ENCODE measurements at places on chromosomes 5 and 9. TPM values are rescaled to one million over a fixed set of nuclear protein-coding genes. Genes with fewer than 3 reads are reported as not detected.

DNA sequence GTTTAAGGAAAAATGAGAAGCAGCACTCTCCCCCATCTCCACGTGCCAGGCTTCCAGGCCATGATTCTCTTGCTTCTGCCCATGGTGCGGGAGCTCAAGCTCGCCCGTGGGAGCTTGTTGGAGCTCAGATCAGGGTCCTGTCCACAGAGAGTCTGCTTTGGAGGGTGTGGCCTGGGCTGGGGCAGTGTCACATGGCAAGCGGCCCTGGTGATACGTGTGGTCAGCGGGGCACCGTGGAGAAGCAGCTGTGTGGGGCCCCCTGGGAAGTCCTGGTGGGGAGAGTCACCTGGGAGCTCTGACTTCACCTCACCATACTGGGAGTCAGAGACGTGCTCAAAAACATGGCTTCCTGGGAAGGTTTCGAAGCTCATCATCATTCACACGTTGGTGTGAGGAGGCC lies 275.3 kb downstream of the GADD45G start:
- H3K27me3 ChIP-seq: no peaks in the 10 kb centered on the region
- H3K4me3 ChIP-seq: no peak overlapping the region
- DNase-seq: no peak
- H3K4me1 ChIP-seq: peaks cover 12% of the 10 kb centered on the region
- no peak overlapping the region for H3K27ac ChIP-seq

- H3K36me3 ChIP-seq: no peaks in the 10 kb centered on the region
- no peak overlapping the region for H3K4me3 ChIP-seq
- H3K27me3 ChIP-seq: no peaks in the 10 kb centered on the region
- no peak for DNase-seq
Measured at GRCh38 chr9:70902171-70902570, 219.2 kb downstream of the TRPM3 start.

DNA sequence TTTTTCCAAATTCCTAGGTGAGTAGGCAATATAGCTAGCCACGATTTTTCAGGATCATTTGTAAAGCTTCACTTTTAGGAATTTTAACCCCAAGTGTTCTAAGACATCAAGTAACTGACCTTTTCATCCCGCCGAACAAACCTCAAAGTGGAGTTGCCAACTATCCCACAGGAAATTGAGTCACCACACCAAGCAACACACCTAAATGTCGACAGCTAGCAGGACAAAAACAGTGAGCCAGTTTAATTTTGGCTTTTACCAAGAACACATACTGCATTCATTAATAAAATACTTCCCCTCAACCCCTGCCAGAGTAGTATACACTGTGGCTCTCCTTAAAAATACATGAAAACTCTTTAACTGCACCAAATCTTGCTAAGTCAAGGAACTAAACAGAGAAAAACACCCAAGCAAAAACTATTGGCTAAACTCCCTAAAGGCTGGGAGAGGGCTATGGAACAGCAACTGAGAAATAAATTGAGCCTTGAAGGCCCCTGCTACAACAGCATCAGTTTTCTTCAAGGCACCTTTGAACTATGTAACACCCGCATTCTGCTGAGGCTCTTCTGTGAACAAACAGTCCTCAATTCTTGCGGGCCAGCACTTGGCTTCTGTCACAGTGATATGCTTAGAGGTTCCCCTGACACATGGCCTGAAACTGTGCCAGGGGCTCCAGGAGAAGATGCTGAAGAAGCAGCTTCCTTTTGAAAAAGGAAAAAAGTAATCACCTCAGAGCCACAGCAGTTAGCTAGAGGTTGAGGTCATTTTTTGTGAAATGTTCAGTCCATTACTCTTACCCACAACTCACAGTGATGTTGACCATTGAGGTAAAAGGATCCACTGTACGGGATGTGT lies 459.6 kb downstream of the RAB3C start:
- no peak overlapping the region for H3K27ac ChIP-seq
- peaks cover 23% of the 10 kb centered on the region for H3K4me1 ChIP-seq
- no peaks in the 10 kb centered on the region for H3K27me3 ChIP-seq
- DNase-seq: no peak

DNA sequence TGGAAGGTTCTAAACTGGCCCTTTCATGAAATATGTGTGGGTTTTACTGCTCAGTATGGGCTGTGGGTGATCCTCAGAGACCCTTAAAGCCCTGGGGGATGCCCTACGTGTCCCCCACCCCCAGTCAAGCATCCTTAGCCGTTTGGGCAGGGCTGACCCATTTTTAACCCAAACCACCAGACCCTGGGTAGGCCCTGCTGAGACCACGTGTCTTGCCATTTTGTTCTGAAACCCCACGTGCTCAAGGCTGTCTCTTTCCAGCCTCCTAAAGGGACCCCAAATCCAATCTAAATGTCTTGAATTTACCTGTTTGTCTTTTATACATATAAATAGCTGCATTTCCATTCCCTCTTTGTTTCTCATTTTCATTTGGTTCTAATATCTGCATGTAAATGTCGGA lies 94.9 kb downstream of the PAX5 start:
- no peak overlapping the region for H3K4me3 ChIP-seq
- no peak for DNase-seq
- no peak overlapping the region for H3K27ac ChIP-seq
- no peaks in the 10 kb centered on the region for H3K27me3 ChIP-seq

GRCh38 chr9:5511476-5511875 lies 1.1 kb downstream of the PDCD1LG2 start:
- no peak for DNase-seq
- no peak overlapping the region for H3K27ac ChIP-seq
- peaks cover 15% of the 10 kb centered on the region for H3K4me1 ChIP-seq
- no peaks in the 10 kb centered on the region for H3K36me3 ChIP-seq
- H3K4me3 ChIP-seq: no peak overlapping the region

- H3K27me3 ChIP-seq: no peaks in the 10 kb centered on the region
- DNase-seq: no peak
- H3K27ac ChIP-seq: peak within 1 kb of the TSS; percentile 92
- H3K4me3 ChIP-seq: peak within 1 kb of the TSS; percentile 74
Measured at GRCh38 chr9:133275105-133276000, at the start of gene ABO. TSS of gene ABO (minus strand) at chr9:133275201.

DNA sequence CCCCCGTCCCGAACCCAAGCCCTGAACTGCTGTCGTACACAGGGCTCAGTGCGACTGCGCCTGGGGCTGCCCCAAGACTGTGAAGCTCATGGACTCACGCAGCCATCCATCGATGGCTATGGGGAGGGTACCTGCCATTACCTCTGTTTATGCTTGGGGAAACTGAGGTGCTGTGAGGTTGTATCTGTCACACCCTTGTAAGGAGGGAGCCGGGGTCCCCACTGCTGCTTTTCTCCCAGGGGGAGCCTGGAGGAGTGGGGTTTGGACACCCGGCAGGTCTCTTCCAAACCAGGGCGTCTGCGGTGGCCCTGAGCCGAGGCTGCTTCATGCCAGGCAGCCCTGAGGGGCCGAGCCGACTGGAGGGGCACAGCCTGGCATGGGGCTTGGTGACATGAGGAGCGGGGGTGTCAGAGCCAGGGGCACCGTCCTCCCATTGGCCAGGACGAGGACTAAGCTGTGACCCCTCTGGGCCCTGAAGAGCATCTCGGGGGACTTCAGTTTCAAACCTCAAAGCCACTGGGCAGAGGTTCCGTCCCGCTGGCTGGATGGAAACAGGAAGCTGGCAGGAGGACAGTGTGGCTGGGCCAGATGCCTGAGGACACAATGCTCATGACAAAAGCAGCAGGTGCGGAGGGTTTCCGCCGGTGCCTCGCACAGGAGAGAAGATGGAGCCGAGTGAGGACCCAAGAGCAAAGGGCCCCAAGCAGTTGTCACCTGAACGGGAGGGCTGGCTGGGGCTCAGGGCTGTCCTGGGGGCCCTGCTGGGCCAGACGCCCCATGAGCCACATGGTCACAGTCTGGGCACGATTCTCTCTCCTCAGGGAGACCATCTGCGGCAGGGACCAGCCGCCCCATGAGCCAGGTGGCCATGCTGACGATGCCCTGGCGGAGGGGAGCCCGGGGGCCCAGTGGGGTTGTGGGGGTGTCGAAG lies 54.4 kb upstream of the EXOC3 start:
- H3K27ac ChIP-seq: no peak overlapping the region
- DNase-seq: no peak
- H3K4me3 ChIP-seq: no peak overlapping the region
- no peaks in the 10 kb centered on the region for H3K4me1 ChIP-seq
- no peaks in the 10 kb centered on the region for H3K27me3 ChIP-seq
- H3K36me3 ChIP-seq: no peaks in the 10 kb centered on the region

GRCh38 chr5:36875051-36875789 lies 1.3 kb upstream of the NIPBL start:
- DNase-seq: no peak
- H3K27ac ChIP-seq: peak overlapping the region; percentile 94
- peaks cover 25% of the 10 kb centered on the region for H3K4me1 ChIP-seq
- no peaks in the 10 kb centered on the region for H3K27me3 ChIP-seq
- peaks cover 4% of the 10 kb centered on the region for H3K36me3 ChIP-seq

- no peak overlapping the region for H3K4me3 ChIP-seq
- H3K27ac ChIP-seq: no peak overlapping the region
- H3K27me3 ChIP-seq: no peaks in the 10 kb centered on the region
- peaks cover 6% of the 10 kb centered on the region for H3K36me3 ChIP-seq
- H3K4me1 ChIP-seq: no peaks in the 10 kb centered on the region
Measured at GRCh38 chr5:9431496-9432258, 114.2 kb downstream of the SEMA5A start.

DNA sequence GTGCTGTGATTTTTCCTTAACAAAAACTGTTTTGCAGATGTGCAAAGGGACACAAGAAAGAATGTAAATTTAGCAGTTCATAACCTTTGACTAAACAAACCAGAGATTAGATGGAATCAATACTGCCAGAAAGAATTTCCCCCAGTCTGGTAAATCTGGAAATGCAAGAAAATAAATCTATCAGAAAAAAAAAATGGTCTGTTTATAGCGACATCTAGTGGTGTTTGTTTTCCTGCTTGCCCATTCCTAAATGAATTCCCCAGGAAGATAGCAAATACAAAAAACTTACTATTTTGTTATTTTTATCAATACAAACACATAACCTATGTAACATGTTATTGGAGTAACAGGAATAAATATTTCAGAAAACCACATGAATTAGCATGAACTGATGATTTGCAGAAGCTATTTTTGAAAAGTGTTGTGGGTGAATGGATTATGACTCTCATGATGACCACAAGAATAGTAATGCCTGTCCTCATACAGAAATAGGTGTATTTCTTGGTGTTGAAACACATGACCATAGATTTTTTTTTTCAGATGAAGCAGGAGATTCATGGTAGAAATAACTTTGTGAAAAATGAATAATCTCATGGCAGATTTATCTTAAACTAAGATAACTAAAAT lies 1703.8 kb downstream of the MAT2B start:
- H3K4me3 ChIP-seq: no peak overlapping the region
- DNase-seq: no peak
- H3K36me3 ChIP-seq: no peaks in the 10 kb centered on the region
- H3K27ac ChIP-seq: no peak overlapping the region
- peaks cover 5% of the 10 kb centered on the region for H3K4me1 ChIP-seq

PCDHB15 gene
- total RNA-seq: 1.1 TPM

F2R gene
- total RNA-seq: 7.0 TPM

LAMC3 gene
- 4.1 TPM for total RNA-seq

CCDC171 gene
- total RNA-seq: 2.9 TPM
